ENCODE measurements at places on chromosomes 3 and 15.

- no peak for DNase-seq
Observed at GRCh38 chr3:15753056-15753710, 44.6 kb downstream of the ANKRD28 start.

DNA sequence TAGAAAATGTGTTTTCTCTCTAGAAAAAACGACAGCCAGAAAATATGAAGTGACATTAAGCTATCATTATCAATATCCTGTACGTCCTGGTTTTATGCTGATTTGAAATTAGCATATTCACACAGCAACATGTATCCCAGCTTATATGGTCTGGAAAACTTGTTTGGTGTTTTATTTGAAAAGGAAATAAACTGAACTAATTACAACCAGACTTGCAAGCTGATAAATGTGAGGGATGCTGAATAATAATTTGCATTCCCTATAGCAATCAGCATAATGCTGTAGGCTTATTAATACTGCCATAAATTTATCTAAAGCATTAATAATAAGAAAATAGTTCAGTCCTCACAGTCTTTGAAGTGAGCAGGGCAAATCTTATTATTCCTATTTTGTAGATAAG, 336.9 kb upstream of the UMPS start:
- DNase-seq = no peak

GRCh38 chr3:98743071-98743470, 20.1 kb upstream of the ST3GAL6 start:
- no peak for DNase-seq

DNA sequence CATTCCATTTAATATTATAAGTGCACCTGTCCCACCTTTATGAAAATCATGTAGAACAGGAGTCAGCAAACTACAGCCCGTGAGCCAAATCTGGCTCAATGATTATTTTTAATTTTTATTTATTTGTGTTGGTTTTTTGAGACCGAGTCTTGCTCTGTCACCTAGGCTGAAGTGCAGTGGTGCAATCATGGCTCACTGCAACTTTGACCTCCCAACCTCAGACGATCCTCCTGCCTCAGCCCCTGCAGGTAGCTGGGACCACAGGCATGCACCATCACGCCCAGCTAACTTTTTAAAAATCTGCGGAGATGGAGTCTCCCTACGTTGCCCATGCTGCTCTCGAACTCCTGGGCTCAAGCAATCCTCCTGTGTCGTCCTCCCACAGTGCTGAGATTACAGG, 42.0 kb downstream of the MYO1E start:
- no peak for DNase-seq

- no peak for DNase-seq
Observed at GRCh38 chr3:197573048-197573767, 17.4 kb upstream of the BDH1 start.

DNA sequence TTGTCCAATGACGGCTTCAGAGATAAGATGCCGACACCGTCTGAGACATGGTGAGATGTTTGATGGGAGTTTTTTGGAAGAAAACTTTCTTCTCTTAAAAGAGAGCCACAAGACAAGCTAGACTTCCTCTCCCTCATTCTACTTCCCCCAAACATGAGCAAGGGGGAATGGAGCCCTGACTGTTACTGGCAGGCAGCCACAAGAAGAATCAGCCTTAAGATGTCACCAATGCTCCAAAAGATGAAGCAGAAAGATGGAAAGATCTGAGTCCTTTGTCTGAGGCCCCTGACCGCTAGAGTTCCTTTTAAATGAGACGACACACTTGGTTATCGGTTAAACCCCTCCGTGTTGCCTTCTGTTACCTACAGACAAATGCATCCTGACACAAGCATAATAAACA, 108.7 kb downstream of the ST8SIA2 start:
- no peak for DNase-seq

DNA sequence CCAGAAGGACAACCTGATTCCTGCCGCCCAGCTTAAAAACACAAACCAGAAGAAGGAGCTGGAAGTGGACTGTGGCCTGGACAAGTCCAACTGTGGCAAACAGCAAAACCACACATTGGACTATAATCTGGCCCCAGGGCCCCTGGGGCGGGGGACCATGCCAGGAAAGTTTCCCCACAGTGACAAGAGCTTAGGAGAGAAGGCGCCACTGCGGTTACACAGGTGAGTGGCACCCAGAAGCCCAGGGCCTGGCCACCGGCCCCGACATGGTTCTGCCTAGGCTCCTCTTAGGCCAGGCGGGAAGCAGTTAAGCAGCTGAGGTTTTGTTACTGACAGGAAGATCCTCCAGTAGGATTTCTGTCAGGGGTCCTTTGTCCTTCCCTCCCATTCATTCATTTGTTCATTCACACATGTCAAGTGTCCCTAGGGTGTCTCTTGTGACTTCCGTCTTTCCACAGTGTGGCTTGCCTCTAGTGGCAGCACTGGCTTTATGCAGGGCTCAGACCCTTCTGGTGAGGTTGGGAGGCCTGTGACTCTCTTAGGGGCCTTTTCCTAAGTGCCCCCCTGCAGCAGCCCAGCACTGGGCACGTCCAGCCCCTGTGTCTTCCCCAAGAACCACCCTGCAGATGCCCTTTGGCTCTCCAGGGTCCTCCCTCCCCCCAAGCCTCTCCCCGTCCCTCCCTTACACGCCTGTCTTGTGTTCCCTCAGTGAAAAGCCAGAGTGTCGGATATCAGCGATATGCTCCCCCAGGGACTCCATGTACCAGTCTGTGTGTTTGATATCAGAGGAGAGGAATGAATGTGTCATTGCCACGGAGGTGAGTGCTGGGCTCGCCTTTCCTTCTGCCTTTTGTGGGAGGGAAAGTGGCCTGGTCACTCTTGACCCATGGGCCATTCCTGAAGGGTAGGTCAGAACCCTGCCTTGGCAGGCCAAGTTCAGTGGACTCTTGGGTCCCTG, 7.8 kb downstream of the DLL4 start:
- no peak for DNase-seq

GRCh38 chr3:108106031-108106430, 15.2 kb upstream of the CD47 start:
- no peak for DNase-seq

DNA sequence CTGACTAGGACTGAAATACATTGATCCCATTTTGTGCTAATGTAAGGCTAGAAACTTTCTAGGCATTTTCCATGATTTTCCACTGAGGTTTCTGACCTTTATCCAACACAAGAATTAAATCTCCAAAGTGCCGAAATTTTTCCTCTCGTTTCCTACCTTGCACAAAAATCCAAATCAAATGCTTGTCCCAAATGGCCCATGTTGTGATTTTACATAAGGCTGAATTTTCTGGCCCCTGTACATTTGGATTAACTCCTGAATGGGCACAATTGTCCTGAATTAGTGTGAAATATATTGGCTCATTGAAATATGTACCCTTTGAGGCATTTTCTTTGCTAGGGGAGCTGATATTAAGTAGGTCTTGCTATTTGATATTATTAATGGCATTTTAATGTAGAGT, 105.6 kb upstream of the CBLB start:
- DNase-seq = no peak
